Vagina (tissue), 2 donors: ENCODE measurements at places on chromosomes 2 and 18. TPM values are rescaled to one million over a fixed set of nuclear protein-coding genes. Genes with fewer than 3 reads are reported as not detected.

- no peak for DNase-seq
Observed at GRCh38 chr2:78978340-78978739, 47.2 kb upstream of the REG3G start.

DNA sequence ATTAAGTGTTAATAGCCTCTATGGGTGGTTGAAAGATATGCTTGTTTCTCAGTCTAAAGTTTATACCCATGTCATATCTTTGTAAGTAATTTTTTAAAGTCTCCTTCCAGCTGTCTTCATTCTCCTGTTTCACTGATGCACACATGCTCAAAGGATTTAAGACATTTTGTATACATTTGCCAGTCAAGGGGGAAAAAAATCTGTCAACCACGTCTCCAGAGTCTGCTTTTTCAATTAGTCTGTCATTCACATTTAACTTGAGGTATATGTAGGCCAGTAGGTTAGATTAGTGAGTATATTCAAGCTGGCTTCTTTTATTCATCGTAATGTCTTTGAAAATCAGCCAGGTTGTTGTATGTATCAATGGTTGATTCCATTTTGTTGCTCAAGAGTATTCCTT, 193.5 kb downstream of the MCFD2 start:
- no peak for DNase-seq

GRCh38 chr18:78619854-78620253, 359.8 kb upstream of the SALL3 start:
- no peak for DNase-seq

DNA sequence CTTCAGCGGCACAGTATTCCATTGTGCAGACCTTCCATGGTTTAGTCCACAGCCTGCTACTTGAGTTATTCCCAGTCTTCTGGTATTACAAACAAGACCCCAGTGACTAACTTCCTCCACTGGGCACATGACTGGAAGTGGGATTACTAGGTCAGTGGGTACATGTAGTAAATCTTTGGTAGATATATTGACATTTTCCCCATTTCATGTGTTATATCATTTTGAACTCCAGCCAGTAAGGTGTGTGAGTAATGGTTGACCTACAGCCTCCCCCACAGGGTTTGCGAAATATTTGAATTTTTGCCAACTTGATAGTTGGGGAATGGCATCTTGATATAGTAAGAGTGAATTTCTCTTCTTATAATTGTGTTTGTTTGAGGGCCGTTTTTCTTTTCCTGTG, 58.8 kb downstream of the RNF144A start:
- DNase-seq = no peak

DNA sequence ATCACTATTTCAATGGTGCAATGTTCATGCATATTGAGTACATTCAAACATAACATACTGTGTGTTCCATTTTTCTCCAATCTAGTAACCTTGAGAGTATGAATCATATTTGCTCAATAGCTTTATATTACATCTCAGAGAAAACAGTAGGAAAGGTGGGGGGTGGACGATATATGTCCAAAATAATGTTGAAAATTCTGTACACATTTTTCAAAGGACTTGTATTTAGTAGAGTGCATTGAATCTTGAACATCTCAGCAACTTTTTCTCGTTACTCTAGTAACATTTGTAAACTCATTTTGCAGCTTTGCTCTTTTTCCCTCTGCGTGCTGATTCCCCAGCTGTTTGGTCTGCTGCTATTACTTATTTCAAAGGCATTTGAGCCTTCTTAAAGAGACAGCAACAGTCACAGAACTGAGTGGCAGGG, 1487.0 kb downstream of the LRP1B start:
- no peak for DNase-seq

GRCh38 chr2:238706673-238707072, 141.2 kb upstream of the TWIST2 start:
- no peak for DNase-seq

DNA sequence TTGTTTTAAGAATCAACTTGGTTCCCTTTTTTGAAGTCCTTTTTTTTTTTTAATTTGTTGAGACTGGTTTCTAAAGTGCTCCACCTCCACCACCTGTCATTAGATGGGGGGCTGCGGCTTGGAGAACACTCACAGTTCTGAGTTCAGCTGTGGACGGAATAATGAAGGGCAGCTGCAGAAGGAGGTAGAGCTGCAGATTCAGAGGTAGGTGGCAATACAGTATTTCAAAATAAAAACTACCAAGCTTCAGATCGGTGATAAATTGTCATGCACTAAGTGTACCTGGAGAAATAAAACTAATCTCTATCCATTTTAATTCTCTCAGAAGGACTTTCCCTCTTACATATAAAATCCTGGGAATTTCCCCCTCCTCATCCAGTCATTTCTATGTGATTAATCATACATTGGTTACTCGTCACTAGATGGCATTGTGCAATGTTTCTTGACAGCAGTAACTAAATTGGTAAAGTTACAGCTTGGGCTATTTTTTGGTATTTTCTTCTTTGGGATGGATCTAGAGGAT, 81.1 kb upstream of the SLC39A10 start:
- DNase-seq = no peak

- no peak for DNase-seq
Observed at GRCh38 chr2:196407675-196408264, 231.7 kb upstream of the CCDC150 start.

DNA sequence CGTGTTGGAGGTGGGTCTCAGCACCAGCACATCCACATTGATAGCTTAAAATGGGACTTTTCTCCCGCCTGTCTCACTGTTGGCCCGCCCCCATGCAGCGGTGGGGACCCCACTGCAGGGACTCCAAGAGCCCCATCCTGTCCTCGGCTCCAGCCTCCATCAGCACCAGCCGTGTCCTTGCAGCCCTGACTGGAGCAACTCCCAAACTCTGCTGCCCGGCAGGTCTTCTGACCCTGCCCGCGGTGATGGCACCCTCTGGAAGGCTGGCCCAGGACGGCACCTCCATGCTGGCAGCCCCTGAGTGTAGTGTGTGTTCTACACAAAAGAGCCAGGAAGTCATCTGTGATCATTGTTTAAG, 41.6 kb upstream of the KCNG2 start:
- no peak for DNase-seq

DNA sequence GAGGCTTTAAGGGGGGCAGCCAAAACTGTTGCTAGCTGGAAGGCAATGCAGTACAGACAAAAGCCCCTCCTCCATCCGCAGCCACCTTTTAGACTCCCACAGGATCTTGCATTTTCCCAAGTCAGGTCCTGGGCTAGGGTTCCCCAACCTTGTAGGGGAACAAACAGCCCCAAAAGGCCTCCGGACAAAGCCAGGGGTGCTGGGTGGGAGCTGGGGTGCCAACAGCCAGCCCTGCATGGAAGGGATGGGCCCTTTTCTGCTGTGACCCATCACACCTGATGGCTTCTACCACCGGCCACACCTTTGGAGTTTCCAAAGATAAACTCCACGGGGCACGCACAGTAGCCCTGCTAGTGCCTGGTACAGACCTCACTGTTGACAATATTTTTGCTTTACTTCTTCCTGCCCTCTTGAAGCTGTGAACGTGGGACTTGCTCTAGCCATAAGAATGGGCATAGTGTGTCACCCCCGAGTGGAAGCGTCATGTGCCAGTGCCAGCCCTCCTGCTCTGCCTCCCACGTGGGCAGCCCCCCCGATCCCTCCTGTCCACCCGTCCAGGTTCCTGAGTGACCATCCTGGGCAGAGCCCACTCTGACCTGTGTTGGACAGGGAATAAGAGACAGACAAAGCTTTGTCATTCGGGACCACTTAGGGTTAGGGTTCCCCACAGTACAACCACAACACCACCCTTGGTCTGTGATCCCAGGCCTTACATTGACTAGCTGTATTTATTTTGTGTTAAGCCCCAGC, 18.8 kb downstream of the TUBB6 start:
- no peak for DNase-seq

DNA sequence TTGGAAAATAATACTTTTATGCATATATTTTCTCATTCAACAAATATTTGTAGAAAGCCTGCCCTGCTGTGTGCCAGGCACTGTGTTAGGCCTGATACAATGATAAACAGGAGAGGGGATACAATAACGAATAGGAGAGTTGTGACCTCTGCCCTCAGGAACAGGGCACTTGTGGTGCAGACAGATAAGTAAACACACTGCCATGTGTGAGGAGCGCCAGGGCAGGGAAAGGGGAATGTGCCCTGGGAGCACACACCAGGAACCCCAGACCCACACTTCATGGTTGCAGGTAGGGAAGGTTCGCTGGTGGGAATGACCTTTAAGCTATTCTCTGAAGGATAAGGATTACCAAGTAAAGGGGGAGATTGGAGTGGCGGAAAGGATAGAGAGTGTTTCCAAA, 42.2 kb upstream of the DSC1 start:
- no peak for DNase-seq

DNA sequence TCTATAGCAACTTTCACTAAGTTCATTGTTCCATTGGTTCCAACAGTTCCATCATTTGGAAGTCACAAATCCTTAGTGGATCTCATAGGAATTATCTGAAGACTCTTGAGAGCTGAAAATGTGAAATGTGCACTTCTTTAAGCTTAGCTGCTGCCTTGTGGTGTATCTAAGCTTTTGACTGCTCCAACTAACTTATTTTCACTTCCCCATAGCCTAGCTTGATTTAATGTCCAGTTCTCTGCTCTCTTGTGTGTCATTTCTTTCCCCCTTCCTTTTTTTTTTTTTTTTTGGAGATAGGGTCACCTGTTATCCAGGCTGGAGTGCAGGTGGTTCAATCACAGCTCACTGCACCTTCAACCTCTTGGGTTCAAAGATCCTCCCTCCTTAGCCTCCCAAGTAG, 34.9 kb upstream of the CD302 start:
- DNase-seq = no peak

Gene OR6B2
- total RNA-seq = not detected

Gene TEX44
- total RNA-seq = not detected
